Dermis blood vessel endothelial cell (primary cell): ENCODE measurements at places on chromosomes 3 and 15. TPM values are rescaled to one million over a fixed set of nuclear protein-coding genes. Genes with fewer than 3 reads are reported as not detected.
A peak's percentile ranks its signal among the peaks of the same experiment; 100 is the strongest.

Gene HCN4
- not detected in 2 replicates for total RNA-seq

Gene CYP1A1
- total RNA-seq, result 37.6 and 89.4 TPM in 2 replicates

Gene CLDN1
- total RNA-seq, result 0.68 and 0.79 TPM in 2 replicates

Gene CFAP91
- 0.14 and 0.34 TPM in 2 replicates for total RNA-seq

Gene ALS2CL
- 7.5 and 8.5 TPM in 2 replicates for total RNA-seq

Gene DUOXA2
- not detected in 2 replicates for total RNA-seq

DNA sequence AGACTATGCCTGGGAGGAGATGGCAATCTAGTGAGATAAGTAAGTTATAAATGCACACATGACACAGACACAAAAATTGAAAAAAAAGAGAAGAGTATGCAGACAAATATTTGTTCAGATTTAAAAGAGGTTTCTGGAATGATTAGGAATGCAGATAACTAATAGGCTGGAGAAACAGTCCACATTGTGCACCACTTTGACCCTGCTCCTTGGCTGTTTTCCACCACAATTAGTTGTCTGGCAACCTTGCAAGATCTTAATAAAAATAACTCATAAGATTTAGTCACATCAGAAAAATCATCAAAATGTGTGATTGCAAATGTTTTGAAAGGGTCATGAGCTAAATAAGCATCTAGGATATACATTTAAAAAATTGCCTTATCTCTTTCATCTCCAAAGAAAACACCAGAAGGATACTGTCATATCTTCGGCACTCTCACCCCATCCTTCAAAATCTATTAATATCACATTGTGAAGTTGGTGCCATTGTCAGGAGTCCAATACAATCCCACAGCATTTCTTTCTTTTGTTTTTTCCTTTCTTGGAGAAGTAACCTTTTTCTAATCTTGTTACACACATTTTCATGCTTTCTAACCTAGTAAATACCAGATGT lies 153.7 kb upstream of the KCNMB2 start:
- peak; percentile 70 for DNase-seq

DNA sequence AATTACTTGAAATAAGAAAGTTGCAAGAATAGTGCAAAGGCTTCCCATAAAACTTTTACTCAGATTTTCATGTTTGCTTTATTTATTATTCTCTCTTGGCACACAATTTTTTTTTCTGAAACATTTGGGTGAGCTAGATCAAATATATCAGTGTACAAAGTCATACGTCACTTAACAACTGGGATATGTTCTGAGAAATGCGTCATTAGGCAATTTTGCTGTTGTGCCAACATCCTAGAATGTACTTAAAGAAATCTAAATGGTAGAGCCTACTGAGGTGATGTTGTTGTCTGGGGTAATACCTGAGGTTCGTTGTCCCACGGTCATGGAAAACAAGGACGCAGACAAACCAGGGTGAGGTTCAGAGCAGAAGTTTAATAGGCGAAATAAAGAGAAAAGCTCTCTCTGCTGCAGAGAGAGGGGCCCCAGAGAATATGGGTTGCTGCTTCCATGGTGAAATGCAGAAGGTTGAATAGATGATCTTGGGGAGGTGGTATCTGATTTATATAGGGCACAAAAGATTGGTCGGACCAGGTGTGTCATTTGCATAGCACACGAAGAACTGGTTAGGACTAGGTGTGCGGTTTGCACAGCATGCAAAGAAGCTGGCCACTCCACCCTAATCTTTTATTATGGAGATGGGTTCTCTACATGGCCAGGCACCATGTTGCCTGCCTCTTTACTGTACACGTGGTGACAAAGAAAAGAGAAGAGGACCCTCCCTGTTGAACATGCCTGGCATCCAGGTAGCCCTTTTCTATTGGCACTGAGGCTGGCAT lies 8.8 kb upstream of the GRAMD1C start:
- DNase-seq, result no peak

GRCh38 chr15:41011055-41011815 lies 58.0 kb downstream of the CHAC1 start:
- DNase-seq, result peak; percentile 55

GRCh38 chr3:4514916-4515315 lies 21.8 kb downstream of the ITPR1 start:
- no peak for DNase-seq

DNA sequence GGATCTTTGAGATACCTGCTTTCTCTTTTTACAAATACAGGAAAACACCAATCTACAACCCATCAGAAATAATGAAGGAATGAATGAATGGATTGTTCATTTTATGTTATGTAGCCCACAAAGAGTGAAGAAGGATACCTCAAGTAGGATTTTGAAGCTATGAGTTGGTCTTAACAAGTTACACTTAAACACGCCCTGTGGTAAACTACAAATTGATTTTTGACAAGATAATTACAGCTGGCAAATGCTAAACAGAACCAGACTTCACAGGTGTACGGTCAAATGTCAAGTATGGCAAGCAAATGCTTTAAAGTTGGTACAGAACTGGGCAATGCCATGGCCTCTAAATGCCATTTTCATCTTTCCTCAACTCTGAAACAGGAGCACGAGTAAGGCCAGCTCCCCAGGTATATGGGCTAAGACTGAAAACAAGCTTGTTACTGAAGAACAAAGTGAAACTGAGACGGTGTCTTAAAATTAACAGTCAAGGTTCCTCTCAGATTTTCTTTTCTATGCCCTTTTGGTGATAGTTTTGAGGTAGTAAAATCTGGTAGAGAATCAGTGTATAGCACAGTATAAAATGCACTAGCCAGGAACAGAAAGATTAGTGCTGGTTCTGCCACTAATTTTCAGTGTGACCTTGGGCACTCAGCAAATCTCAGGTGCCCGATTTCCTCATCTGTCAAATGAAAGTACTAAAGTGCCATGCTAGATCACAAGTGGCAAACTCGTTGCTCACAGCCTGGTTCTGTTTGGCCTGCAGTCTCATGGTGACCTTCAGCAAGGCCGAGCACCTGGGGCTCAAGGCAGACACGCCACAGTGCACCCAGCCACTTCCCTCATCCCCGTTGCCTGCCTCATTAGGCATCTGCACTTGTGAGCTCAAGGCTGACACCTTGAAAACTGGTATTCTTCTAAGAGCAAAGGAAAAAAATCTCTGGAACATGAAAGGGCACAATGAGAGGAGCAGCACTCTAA lies 9.5 kb downstream of the RUVBL1 start:
- DNase-seq, result no peak

DNA sequence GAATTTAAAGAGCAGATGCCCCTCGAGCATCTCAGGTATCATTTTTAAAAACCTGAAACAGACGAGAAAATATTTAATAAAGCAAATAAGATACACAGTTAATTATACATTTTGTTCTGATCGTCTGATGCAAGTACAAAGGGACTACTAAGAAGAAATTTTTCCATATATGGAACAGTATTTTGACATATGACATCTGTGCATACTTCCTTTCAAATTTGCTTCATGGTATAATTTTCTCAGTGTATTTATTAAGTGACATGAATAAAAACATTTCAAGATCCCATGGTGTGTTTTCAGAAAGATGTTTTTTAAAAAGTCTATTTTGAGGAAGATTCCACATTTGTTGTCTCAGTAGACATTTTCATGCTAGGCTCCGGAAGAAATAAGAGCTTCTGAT lies 208.1 kb downstream of the VGLL3 start:
- DNase-seq, result no peak

GRCh38 chr15:40855706-40856234 lies 11.9 kb downstream of the SPINT1 start:
- DNase-seq, result no peak

DNA sequence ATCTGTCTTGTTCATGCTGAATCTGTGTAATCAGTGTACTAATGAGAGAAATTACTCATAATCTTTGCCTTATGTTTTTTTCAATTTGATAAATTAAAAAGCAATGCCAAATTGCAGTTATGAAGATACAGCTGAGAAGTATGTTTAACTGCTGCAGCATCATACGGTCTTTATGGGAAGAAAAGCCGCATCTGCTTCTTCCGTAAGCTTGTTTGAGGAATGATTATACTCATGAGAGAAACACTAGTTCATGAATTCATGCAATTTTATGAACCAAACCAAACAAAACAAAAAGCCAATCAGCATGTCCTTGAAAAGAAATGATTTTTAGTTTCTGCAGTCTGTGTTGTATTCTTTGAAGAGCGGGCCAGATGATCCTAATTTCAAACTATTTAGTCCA lies 275.9 kb upstream of the ARHGEF26 start:
- DNase-seq, result no peak

DNA sequence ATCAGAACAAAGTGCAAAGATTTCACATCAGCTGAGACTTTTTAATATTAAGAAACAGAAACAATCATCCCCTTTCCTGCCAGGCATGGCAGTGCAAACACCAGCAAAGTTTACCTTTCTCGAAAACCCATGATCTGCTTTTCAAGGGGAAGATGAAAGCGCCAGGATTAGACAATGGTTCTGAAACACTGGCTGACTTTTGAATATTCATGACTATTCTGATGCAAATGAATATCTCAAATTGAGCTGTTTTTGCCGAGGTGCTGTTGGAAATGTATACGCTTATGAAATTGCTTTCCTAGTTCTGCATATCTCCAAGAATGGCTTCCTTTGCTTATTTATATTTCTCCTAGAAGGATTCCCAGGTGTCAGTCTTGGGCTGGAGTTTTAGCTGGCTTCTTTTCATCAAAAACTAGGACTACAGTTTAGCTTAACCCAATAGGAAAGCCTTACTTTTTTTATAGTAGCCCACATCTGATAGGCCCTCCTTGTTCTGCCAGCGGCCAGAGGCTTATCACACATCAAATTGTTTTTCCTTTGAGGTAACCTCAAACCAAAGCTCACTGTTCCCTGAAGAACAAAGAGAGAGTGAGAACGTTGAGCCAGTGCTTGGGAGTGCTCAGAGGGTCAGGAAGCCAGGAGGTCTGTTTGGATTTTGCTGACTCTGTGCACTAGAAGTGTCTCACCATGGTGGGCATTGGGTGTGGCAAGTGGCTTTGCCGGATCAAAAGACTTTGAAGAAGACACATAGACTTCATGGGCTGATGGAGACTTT lies 74.0 kb upstream of the PLCL2 start:
- DNase-seq, result no peak

DNA sequence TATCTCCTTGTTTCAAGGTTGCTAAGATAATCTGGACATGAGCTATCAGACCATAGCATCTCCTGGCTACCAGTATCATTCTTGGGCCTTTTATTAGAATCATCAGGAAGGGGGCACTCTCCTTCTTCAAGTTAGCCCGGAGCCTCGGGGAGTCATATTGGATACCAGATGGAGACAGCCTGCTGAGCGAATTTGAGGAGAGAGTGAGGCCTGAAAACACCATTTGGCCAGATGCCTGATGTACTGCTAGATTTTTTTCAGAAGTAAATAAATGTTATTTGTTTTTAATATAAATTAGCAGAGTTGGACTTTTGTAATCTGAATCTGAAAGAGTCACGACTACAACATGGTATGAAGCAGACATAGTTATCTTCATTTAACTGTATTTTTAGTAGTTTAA lies 848.6 kb downstream of the IGSF11 start:
- no peak for DNase-seq

DNA sequence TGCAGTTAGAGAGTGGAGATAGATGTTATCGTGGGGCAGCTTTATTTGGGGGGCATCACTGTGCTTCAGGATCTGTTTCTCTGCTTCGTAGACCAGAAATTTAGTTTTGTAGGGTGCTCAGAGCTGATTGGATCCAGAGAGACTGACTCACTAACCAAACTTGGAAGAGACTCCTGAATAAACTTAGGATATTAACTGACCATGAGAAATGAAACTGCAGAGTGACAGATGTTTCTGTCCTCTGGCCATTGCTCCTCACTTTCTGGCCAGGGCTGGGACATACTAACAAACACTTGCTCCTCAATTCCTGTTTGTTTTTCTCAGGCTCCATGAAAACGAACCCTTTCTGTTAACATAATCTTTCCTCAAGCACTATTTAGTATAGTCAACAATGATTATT lies 4.3 kb downstream of the ZNF592 start:
- DNase-seq, result peak; percentile 18

DNA sequence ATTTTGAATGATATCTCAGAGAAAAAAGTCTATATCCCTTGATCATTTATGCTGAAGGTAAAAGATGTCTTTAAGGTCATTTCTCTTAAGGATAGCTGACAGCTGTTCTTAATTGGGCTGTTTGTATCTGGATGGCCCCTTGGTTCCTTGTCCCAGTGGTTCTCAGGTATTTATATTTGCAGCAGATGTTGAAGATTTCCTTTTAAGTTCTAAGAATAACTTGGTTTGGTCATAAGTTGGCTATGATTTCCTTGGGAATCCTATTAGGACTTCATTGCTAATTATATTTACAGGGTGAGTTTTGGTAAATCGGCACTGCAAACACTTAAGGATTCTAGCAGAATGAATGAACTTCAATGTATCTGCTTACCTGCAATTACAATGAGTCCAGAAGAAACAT lies 460.4 kb upstream of the SGO1 start:
- DNase-seq, result no peak

GRCh38 chr15:77563623-77564156 lies 69.0 kb downstream of the LINGO1 start:
- no peak for DNase-seq

- no peak for DNase-seq
Observed at GRCh38 chr3:107028086-107028485, 349.2 kb upstream of the CCDC54 start.

DNA sequence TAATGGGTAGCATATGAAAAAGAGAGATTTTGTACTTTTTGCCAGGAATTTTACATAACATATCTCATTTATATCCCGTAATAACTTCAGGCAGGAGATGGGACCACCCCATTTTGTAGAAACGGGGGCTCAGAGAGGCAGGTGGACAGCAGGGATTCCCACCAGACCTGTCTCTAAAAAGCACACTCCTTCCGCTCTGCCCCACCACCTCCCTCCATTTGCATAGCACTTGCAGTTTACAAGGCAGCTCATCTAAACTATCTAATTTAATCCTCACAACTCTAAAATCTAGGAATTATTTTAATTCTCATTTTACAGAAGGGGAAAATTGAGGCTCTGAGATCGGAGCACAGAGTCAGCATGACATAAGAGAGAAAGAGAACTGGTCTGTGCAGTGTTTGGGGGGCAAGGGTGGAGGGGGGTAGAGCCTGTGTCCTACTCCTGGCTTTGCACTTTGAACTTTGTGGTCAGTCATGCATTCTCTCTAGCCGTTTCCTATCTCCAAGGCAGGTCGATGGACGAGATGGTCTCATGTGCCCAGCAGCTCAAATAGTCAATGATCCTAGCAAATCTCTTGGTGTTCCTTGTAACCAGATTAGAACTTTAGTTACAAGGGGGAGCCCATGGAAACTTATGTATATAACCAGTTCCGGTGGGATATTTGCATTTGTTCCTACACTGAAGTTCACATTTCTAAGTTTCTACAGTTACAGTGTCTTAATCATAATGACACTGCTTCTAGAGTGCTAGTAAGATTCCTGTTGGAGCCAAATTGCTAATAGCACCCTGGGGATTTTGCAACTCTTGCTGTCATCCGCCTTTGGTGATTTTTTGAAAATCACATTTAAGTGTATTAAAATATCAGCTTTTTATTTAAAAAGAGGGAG lies 18.6 kb downstream of the CRYGS start:
- DNase-seq, result no peak

DNA sequence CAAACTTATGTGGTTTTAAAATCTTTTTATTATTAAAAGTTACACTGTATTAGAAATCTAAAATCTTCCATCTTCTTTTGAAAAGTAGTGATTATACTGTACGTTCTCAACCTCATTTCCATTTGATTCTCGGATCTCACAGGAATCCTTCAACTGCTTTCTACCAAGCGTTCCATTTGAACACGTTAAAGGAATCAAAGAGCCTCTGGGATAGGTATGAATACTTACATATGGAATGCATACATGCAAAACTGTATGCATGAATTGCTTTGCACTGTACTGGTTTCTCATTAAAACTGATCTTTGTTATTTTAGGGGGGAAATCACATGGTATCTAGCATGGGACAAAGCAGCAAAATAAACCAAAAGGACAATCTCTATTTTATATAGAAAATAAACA lies 14.8 kb downstream of the TSC22D2 start:
- DNase-seq, result no peak

GRCh38 chr3:185089751-185090150 lies 63.1 kb downstream of the C3orf70 start:
- DNase-seq, result no peak
